ENCODE measurements at places on chromosomes 12 and 14. TPM values are rescaled to one million over a fixed set of nuclear protein-coding genes. Genes with fewer than 3 reads are reported as not detected.
A peak's percentile ranks its signal among the peaks of the same experiment; 100 is the strongest.

DNAJC22 gene
- 0.34 TPM for total RNA-seq

RNF212B gene
- total RNA-seq, result not detected

C12orf54 gene
- total RNA-seq, result 1.2 TPM

CD163L1 gene
- total RNA-seq, result 1.6 TPM

TPPP2 gene
- not detected for total RNA-seq

- DNase-seq, result no peak
Observed at GRCh38 chr14:61128382-61129167, 147.5 kb downstream of the SLC38A6 start.

- peak; percentile 33 for DNase-seq
Observed at GRCh38 chr12:64744422-64745258, 14.6 kb downstream of the GNS start.

DNA sequence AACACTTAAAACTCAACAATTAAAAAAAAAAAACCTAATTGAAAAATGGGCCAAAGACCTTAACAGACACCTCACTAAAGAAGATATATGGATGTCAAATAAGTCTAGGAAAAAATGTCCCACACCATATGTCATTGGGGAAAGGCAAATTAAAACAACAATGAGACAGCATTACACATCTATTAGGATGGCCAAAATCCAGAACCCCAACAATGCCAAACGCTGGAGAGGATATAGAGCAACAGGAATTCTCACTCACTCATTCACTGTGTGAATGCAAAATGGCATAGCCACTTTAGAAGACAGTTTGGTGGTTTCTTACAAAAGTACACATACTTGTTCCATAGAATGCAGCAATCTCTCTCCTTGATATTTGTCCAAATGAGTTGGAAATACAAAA lies 173.7 kb downstream of the SLC25A21 start:
- DNase-seq, result no peak

DNA sequence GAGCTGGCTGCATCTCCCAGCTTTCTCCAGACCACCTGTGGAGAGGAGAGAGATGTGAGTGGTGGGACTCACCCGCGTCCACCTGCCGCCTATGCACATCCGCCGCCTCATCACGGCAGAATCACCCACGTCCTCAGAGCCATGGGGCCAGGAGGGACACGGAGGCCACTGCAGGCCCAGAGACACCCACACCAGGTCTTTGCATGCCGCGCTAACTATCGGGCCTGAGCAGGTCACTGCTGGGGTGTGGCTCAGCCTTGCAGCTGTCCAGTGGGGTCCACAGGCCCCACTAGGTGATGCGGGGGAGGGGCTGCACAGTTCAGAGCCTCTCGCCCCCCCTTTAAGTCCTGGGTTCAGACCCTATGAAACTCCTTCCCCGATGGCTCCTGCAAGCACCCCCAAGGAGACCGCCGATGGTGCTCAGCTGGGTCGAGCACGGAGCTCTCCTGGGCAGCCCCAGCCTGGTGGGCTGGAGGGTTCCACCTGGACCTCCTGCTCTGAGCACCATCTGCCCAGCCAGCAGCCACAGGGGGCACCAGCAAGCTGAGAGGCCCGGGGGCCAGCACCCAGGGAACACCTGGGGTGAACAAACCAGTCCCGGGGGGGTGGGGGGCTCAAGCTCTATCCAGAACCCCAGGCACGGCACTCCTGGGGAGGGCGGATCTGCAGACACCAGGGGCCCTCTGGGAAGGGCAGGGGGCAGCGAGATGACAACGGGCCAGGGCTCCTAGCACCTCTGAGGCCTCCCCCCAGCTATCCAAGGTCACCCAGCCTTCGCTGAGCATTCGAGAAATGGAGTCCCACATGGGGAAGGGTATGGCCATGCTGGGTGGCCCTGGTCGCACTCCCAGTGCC lies 34.3 kb downstream of the CCNK start:
- DNase-seq, result no peak

- no peak for DNase-seq
Observed at GRCh38 chr12:11729008-11729407, 79.5 kb downstream of the ETV6 start.

DNA sequence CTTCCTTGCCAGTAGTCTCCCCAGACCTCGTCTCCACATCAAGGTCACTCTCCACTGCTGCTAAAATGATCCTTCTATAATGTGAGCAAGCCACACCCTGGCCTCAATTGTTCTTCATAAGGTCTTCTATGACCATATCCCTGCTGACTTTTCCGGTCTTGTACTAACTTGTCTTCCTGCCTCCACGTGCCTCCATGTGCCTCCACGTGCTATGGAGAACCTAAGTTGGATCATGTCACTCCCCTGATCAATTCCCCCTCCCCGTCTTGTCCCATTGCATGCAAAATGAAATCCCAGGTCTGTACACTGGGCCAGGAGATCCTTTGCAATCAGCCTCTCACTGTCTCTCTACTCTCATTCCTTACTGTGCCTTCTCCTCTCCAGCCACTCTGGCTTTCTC lies 110.6 kb downstream of the TTC8 start:
- DNase-seq, result no peak

GRCh38 chr12:72201457-72201856 lies 70.7 kb upstream of the TRHDE start:
- no peak for DNase-seq

DNA sequence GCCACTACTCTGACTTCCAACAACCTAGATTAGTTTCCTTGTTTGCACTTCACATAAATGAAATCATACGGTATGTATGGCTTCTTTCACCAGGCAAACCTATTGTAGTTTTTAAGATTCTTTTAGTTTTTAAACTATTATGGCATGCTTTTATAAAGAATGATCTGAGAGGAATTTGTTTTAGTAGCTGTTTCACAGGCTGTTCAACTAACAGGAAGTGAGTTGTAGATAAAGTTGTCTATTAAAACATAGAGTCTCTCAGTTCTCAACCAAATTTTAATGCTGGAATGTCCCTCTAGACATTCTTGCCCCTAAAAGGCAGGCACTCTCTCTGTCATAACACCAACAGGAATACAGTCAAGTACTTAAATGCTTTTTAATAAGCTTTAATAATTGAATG lies 102.7 kb upstream of the DACT1 start:
- peak; percentile 46 for DNase-seq

DNA sequence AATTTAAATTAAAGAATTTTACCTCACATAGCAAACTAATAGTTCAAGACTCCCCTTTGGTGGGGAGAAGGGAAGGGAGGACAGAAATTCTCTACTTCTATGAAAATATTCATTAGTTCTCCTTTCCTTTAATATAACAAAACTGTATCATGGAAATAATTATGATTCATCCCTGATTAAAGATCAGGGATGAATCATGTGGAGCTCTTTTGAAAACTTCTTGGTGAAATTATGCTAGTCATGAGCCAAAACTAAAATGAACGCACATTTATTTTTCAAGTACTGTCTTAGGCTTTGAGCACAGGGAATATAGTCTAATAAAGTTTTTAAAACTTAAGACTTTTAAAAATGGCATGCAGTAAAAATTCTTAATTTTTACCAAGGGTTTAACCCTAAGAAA lies 17.1 kb downstream of the TMBIM4 start:
- peak; percentile 38 for DNase-seq

- DNase-seq, result no peak
Observed at GRCh38 chr12:25819691-25820090, 138.8 kb upstream of the RASSF8 start.

- peak; percentile 30 for DNase-seq
Observed at GRCh38 chr14:80678436-80678835, 263.1 kb downstream of the CEP128 start.

DNA sequence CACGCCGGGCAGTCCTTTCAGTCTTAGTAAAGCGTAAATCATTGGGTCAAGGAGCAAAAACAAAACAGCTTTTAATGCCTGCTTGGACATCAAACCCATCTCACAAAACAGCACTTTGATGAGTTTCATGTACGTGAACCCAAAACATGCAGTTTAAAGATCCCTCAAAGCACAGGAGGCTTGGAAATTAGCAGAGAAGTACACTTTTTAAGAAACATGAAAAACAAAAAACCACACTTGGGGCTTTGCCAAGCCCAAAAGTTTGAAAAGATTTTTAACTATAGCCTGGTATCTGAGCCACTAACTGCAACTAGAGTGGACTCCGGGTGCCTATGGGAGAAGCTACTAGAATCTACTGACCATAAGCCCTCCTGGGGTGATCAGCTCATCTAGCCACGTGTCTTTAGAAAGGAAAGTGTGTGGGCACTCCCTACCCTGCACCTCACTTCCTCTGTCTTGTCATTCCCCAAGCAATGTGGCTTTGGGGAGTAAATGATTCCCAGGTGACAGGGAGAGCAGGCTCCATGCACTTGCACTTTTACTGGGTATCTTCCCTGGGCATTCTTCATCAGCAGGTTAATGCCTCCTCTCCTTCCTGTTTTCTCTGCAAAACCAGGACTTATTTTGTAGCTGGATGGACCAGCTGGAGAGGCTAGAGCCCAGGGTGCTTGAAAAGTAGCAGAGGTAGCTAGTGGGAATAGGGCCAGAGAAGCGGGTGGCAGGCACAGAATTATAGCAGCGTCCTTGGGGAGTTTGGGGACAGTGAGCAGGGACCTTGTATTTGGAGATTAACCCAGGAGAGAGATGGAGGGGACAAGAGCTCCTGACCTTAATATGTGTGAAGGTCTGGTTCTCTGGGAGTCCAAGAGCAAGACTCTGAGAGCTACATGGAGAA lies 339.3 kb downstream of the BCL11B start:
- DNase-seq, result no peak

GRCh38 chr14:101008196-101008595 lies 104.7 kb upstream of the RTL1 start:
- no peak for DNase-seq

DNA sequence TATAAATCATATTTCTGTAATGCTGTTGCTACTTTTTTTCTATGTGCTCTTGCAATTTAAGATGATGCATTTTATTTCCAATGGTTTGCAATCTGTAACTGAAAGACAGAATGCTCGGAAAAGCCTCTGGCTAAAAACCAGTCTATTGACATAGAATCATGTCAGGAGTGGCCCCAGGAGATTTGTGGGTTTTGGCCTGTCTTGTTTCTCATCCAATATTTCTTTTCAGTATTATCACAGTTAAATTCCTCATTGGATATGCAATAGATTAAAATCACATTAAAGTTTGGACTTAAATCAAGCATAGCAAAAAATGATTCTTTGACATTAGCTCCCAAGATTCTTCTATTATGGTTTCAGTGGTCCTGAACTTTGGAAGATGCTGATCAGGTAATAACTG lies 19.1 kb upstream of the SLC38A2 start:
- peak; percentile 72 for DNase-seq

GRCh38 chr12:117047810-117048584 lies 51.2 kb downstream of the TESC start:
- peak; percentile 8 for DNase-seq

DNA sequence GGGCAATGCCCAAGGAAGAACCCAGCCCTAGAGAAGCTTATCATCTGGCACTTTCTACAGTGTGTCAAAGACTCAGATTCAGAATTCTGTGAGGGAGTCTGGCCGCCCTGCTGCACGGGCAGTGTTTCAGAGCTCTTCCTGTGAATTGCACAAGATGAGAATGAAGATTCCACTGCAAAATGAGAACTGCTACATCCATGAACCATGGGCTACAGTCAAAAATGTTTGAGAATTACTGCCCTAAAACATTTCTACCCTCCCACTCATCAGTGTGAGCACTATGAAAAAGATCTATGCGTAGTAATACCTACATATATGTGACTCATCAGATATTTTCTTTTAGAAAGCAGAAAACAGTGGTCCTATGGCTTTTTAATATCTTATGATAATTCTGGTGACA lies 104.0 kb downstream of the STAB2 start:
- no peak for DNase-seq

DNA sequence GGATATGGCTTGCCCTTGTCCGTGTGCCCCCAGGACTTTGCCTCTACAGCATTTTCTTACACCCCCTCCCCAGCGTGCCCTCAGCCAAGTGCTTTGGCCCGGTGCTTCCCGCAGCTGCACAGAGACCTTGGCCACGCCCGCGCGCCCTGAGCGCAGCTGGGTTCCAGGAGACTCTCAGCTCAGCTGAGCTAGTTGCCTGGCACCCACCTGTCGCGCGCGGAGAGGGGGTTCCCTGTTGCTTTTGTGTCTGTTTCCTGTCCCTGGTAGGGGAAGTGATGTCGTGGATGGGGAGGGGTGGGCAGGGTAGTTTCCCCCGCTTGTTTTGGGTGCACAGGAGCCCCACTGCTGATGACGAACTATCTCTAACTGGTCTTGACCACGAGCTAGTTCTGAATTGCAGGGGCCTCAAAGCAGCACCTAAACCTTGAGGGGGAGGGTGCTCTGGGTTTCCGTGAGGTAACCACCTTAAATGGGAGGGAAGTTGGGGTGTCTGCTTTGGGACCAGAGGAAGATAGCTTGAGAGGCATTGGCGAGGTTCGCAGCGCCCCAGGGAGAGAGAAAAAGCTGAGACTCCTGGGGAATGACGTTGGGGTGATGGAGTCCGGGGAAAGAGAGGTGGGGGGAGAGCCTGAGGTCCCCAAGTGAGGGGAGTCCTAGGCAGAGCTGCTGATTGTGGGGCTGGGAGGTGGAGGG lies 1.5 kb downstream of the DIO3 start:
- no peak for DNase-seq

GRCh38 chr12:5364036-5364770 lies 67.7 kb upstream of the NTF3 start:
- DNase-seq, result no peak

DNA sequence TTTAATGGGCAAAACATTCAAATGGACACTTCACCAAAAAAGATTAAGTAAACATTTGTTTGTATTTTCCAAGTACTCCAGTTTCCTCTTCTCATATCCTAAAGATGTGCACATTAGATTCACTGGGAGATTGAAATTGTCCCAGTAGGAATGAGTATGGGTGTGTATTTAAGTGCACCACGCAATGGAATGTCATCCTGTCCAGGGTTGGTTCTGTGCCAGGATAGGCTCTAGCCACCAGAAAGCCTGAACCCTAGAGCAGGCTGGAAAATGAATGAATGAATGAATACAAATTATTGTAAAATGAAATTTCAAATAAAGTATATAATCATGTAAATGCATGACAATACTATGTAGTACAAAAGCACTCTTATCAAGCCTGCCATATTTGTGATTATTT lies 14.0 kb downstream of the CEP83 start:
- no peak for DNase-seq

GRCh38 chr14:103872481-103873113 lies 25.2 kb upstream of the PPP1R13B start:
- no peak for DNase-seq

- DNase-seq, result no peak
Observed at GRCh38 chr14:31084385-31084784, 58.2 kb upstream of the STRN3 start.

GRCh38 chr14:58763210-58763609 lies 125.4 kb downstream of the DACT1 start:
- DNase-seq, result no peak

- no peak for DNase-seq
Observed at GRCh38 chr14:51552275-51552674, 99.4 kb upstream of the FRMD6 start.
